ENCODE measurements at places on chromosomes 1 and 21.

- no peak for DNase-seq
These were observed 13.8 kb upstream of the SPRR5 start for GRCh38 chr1:152933196-152933595.

DNA sequence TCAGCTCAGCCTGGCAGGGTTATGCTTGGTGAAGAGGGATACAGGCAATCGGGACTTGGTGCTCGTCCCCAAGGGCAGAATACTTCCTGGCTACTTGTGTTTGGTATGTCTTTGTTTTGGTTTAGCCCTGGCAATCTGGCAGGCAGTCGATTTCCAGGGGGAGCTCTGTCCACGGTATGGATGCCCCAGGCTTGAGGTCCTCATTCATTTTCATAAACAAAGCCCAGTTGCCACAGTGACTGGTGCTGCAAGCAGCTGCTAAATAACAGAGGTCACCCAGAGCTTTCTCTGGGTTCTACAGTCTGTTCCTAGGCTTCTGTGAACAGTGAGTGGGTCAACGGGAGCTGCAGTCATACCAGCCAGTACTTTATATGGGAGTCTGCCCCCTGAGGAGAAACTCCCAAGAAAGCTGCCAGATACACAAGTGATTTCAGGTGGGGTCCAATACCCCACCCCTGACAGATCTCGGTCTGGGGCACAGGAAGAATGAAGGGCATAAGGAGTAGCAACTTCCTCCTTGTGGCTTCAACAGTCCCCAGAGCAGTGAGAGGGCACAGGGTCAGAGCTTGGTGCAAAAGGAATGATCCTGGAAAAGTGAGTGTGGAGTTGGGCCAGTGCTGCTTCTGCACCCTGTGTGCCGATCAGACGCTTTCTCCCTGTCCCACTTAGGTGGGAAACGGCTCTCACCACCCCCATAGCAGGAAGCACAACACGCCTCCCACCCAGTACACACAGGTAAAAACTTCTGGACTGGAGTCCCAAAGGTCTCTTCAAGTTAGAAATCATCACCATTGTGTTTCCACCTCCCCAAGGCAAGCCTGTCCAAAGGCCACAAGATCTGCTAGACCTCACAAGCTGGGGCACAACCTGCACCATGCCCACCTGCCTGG, 55.5 kb downstream of the TGFBR3 start:
- peak; percentile 94 for DNase-seq

GRCh38 chr1:41860214-41860613, 58.5 kb downstream of the HIVEP3 start:
- no peak for DNase-seq

DNA sequence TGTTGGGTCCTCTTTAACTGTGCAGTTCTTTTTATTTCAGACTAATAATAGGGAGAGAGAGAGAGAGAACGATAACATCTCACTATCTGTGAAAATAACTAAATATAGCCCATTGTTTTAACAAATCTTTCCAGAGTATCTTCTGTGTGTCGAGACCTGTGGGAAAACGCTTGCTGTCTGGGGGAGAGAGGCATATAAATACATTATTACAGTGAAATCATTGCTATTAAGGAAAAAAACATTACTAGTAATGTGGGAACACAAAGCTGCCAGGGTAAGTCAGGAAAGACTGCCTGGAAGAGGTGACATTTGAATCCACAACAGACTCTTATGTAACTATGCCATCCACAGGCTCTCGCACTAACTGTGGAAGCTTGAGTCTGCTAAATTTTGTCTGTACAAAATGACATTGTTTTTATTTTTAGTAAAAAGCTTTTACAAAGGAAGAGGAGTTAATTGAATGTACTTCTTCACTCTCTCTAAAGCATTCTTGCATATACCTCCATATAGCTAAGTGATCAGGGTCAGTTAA, 59.8 kb upstream of the PGD start:
- no peak for DNase-seq

DNA sequence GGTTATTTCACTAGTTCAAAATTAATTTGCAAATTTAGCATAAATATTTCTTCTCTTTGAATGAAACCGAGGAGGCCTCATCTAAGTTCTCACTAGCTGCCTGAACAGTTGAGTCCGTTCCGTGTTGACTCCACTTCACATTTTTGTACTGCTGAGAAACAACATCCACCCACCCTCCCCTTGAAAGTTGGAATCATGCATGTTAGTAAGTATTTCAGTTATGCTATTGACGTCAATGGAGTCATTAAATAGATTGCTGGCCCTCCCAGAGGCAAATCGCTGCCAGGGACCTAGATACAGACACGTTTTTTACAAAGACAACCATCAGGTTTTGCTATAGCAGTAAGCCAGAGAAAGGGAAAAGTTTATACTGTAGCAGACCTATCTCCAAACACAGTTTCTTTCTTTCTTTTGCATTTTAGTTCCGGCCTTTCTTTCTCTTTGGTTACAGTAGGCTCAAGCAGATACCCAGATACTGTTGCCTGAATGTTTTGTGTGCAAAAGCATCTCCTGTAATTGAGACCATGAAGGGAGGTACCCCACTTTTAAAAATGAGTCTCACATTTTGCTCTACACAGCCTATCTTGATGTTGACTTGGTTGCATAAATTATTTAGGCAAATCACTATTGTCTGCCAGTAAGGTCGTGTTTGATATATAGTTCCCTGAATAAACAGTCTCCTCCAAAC, 262.6 kb upstream of the SGIP1 start:
- DNase-seq: no peak

DNA sequence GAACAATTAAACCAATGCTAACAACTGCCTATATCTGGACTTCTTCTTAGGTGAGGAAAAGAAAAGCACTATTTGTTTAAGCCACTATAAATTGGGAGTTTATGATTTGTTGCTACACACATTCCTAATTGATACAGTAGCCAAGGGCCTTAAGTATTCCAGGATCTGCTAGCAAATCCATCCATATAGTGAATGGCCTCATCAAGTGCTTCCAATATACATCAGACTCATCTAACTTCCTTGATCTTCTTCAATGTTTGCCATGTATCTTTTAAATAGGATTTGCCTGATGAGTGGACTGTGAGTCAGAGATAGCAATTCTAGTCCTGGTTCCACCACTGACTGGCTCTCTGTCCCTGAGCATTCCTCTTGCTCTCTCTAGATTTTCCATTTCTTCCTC, 430.2 kb downstream of the OMA1 start:
- DNase-seq: no peak

DNA sequence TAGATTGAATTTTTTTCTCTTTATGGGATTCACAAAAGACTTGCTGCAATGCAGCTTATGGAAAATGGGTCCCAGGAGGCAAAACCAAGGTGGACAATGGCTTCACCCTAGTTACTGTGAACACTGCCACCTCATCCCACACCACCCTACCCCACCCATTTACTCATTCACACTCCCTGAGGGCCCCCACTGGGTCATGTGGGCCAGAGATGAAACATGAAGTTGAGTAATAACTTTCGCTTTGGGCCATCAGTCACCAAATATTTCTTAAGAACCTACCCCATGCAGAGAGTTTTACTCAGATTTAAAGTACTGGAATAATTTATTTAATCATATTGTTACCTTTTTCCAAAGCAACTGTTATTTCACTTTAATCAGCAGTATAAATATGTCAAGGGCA, 191.8 kb downstream of the TPR start:
- no peak for DNase-seq

- no peak for DNase-seq
These were observed 45.2 kb downstream of the CHD5 start for GRCh38 chr1:6134741-6135510.

- DNase-seq: no peak
These were observed 40.9 kb downstream of the CAPZB start for GRCh38 chr1:19444296-19445021.

DNA sequence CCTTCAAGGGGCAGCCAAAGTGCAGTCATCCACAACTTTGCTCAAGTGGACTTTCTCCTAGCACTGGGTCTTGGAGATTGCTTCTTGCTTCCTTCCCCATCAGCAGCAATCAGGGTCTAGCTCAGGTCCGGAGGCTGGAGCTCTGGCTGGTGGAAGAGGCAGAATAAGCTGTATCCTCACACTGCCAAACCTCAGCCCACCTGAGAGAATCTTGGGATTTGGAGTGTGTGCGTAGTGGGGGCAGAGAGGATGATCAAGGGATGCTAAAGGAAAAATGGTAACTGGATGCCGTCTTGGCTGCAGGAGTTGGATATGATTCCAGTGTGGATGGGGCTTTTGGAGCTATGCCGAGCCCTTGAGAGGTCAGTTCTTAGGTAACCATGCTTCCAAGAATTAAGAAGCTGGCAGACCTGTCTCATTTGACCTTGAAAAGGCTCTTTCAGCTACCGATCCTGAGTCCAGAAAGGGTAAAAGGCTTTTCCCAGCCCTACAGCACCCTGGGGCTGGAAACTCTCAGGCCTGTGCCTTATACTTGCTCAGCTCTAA, 4.5 kb upstream of the NFASC start:
- DNase-seq: no peak

- DNase-seq: no peak
These were observed 3.4 kb downstream of the RCAN1 start for GRCh38 chr21:34611528-34611927.

- DNase-seq: no peak
These were observed 56.6 kb downstream of the LTN1 start for GRCh38 chr21:28936036-28936435.

GRCh38 chr1:18011703-18012102, 95.9 kb upstream of the IGSF21 start:
- DNase-seq: no peak

DNA sequence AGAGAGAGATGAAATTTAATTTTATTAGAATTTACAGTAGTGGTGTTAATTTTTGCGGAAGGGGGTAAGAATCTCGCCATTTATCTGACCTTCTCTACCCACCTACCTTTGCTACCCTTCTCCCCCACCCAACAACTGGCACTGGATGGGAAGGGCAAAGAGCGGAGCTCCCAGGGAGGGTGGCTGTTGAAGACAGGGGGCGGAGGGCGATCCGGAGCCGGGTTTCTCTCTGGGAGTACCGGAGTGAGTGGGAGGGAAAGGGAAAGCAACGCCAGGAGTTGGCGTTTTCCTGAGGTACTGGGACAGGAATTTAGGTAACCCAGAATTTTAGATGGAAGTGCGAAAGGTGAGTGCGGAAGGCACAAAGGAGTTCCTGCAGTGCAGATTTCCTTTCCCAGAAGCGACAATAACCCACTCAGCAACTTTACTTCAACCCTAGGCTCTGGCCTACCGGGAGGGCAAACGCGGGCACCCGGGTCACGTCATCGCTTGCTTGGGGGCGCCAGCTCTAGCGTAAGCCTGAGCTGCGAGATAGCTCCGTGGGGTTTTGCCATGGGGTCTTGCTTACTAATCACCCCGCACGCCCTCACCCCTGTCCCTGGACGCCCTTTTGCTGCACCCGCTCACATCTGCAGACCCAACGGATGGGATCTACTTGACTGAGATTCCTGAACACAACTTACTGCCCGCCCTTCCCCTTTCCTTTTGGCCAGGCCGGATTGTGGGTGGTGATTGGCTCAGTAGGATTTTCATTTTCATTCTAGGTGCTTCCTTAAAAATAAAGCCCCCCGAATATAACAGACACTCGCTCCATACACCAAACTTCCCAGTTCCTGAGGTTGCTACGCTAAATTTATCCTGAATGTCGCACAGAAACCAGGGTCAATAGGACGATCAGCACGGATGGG, 413.0 kb upstream of the ESRRG start:
- DNase-seq: no peak

GRCh38 chr1:119739150-119739549, 27.4 kb downstream of the PHGDH start:
- DNase-seq: no peak

DNA sequence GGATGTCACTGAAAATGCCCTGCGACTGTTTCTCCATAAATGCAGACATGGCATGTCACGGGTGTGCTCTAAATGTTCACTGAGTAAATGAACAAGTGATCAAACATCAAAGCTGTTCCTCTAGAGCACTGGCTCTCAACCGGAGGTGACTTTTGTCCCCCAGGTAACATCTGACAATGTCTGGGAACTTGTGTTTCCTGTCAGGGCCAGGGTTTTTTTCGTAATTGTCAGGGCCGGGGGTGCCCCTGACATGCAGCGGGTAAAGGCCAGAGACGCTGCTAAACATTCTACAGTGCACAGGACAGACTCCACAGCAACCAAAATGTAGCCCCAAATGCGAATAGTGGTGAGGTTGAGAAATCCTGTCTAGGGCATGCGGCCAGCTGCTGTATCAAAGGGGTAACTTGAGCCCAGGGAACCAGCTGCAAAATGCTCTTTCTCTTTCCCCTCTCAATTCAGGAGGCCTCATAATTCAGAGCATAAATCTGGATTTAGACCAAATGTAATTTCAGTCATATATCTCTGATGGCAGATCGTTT, 2.0 kb downstream of the ALDH4A1 start:
- no peak for DNase-seq

DNA sequence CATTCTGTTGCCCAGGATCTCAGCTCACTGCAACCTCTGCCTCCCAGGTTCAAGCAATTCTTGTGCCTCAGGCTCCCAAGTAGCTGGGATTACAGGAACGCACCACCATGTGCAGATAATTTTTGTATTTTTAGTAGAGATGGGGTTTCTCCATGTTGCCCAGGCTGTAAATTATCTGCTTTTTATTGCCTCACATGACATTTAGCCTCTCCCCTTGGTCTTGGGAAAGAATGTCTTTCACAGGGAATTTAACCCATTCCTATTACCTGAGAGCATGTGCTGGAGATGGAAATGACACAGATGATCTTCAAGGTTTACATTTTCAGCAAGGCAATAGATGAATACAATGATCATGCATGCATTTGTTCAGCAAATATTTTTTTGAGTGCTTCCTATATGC, 75.8 kb downstream of the NID1 start:
- DNase-seq: no peak

DNA sequence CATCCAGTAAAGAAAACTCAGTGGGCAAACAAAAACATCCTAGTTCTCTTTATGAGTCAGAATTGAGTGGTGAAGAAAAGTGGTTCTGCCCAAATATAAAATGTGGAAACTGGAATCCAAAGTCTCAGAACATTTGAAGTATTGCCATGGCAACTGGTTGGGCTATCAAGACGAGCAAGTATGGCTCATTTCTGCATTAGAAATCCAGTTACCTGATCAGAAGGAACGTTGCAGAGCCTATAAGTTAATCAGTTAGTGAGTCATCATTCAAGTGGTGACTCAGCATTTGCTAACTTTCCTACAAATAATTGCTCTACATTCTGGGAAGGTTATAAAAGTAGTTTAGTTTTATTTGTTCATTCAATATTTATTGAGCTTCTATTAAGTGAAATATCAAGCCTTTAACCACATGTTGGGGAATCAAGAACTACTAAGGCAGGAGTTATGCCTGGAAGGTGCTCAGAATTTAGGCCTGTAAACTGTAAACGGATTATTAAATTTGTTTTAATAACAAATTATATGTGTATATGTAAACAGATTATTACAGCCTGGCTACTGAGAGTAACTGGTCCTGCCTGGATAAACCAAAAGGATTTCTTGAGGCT, 104.3 kb downstream of the PAPPA2 start:
- no peak for DNase-seq

DNA sequence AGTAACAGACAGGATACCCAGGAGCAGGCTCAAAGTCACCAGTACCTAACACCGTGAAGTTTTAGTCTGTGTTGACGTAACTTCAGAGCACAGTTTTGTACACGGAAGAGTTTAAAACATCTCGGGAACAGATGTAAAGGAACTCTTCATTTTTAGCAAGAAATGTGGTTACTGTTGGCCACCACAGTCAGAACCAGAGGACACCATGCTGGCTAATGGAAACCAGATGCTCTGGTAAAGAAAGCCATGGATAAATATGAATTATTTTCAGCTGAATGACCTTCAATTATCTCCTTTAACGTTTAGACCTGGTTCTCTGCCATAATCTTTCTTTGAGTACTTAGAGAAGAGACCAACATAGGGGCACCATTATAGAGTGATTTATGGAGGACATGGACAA, 115.9 kb downstream of the NTMT2 start:
- no peak for DNase-seq

Data from NCI-H2029 (cell line).